HL-60 (cell line): ENCODE measurements at places on chromosomes 4 and X.

DNA sequence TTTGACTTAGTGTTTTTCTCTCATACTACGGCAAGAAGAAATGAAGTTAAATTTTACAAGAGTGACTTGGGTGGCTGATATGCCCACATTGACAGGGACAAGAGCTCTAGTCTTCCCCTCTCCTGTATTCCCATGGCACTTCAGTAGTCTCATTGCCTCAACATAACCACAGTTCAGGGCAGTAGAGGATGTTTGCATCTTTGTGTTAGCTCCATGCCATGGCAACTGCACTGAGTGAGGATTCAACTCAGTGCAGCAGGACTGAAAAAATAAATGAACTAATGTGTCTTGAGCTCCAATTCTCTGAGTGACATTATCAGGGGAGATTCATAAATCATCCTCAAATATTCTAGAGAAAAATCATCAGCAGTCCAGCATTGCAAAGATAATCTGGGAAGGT is 78.8 kb downstream of the TET2 start:
- no peak for DNase-seq

GRCh38 chr4:84778041-84778440 is 188.4 kb downstream of the WDFY3 start:
- no peak for DNase-seq

DNA sequence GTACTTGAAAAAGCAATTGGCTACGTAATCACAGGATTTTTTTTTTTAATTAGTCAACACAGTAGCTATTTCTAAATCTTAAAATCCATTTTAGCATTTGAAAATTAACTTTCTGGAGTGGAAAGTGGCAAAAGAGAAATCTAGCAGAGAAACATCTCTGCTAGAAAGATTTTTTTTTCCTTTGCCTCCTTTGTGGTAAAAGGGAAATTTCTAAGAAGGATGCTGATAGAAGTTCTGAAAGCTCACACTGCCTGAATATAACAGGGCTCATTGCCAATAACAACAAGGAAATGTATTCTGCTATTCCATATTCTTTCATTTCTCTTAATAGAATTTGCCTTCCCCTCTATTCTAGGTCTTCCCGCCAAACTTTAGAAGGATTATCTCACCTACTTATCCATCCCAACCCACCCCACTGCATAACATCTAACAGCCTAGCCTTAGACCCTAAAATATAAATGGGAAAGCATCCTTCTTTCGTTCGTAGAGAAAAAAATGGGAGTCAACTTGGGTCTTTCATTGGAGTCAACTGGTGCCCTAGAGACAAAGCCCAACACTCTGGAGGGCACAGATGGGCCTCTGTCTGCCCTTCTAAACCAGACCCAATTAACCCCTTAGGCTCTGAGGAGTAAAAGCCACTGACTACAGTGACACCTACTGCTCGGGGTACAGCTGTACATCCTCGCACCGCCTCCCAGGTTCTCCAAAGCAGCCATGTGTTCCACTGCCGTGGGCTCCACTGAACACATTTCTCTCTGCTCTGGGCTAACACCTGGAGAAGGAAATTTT is 103.9 kb downstream of the MAML3 start:
- DNase-seq: no peak

GRCh38 chr4:128558896-128559679 is 250.4 kb upstream of the JADE1 start:
- no peak for DNase-seq

DNA sequence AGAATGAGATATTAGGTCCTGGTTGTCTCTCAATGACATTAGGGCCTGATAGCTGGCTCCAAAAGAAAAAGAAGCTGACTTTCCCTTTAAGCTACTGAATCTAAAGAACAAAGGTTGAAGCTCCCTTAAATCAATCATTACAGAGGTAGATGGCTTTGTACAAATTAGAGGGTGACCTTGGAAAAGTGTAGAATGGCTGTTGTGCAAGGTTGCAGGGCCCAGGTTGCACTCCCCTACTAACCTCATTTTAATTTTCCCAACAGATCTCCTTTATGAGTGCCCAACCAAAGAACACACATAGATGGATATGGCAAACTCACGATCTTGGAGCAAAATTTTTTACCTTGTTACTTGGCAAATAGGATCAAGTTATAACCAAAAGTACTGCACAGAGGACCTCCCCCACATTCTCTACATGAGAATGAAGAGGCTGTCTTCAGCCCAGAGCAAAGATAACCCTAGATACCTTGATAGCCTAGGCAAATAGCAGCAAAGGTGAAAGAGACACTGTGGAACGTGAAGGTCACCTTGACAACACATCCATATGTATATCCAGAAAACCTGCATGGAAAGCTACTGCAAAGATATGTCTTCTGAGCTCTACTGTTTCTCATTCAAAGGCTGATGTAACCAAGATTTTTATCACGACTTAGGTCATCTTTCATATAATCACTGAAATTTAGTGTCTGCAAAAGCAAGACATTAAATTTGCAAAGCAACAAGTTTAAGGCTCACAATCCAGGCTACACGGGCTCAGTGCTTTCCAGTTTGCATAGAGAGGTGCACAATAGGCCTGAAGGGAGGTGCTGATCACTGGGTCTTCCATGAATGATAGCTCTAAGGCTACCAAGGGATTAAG is 23.0 kb downstream of the KLB start:
- no peak for DNase-seq

- no peak for DNase-seq
Measured at GRCh38 chrX:117834076-117834475, 282.5 kb downstream of the KLHL13 start.

GRCh38 chrX:19392703-19393102 is 49.0 kb downstream of the PDHA1 start:
- no peak for DNase-seq

DNA sequence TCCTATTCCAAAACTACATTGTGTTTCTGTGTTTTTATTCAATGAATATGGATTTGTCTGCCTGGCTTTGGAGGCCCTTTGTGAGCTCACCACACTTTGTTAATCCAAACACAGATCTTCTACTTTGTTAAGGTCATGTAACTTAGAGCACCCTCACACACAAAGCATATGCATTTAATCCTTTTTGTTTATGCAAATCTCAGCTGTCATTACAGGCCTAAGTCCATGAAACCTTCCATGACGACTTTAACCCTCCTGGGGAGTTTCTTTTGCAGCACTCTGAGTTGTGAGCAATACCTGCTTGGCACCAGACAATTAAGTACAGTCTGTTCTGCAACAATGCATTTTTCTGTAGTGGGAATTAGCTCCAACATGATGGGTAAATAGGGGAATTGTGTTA is 14.9 kb downstream of the CCSER1 start:
- DNase-seq: no peak

DNA sequence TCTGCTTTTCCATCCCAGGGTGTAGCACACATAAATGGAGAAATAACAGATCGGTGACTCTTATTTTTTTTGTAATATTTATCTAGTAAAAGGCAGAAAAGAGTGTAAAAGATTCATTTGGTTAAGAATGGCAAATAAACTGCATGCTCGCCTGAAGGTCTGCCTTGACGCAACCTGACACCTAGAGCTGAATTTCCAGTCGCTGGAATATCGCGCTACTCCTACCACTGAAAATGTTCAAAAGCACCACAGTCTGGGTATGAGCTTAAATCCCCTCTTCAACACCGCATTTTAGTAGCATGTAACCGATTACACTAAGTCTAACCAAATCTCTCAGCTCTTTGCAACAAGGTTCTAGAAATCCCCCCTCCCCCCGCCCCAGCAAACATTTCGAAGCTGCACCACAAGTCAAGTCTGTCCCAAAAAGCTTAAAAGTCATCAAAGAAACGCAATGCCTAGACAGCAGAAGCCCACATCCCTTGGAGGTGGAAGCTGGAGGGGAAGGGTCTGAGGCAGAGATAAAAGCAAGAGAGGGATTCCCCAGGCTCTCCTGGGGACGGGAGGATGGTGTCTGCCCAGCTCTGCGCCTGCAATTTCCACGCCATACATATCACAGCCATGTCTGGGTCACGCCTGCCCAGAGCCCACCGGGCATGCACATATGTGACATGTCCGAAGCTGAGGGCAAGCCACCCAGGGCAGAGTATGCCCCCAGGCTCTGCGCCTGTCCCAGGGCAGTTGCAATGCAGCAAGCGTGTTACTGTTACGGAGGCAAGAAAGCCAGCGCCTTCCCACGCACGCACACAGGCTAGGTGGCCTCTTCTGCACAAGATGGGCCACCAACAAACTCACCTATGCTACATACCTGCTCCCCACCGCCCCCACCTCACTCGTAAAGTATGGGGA is 1.4 kb downstream of the FGF13 start:
- DNase-seq: no peak

GRCh38 chr4:109368661-109369060 is 65.0 kb upstream of the SEC24B start:
- no peak for DNase-seq

GRCh38 chr4:88675543-88675942 is 22.1 kb downstream of the NAP1L5 start:
- DNase-seq: no peak

GRCh38 chr4:159075531-159075932 is 27.3 kb upstream of the RAPGEF2 start:
- DNase-seq: no peak

- DNase-seq: no peak
Measured at GRCh38 chrX:69082753-69083150, 82.5 kb downstream of the PJA1 start.

- no peak for DNase-seq
Measured at GRCh38 chrX:30949554-30949953, 60.5 kb upstream of the TAB3 start.

DNA sequence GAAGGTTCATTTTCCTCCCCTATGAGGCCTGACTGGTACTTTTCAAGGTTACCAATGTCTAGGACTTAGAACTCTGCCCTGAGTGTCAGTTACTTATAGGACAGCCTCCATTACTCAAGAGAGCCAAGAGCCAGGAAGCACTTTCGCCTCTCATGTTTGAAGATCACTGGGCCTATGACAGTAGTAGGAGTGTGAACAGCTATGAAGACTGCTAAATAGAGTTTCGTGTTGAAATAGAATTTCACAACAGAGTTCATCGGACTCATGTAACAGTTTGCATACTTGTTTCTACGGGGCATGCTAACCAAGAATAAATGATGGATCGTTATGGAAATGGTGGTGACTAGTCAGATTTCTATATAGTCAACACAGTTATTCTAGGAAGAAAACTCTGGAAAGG is 97.8 kb upstream of the GPC4 start:
- DNase-seq: no peak

DNA sequence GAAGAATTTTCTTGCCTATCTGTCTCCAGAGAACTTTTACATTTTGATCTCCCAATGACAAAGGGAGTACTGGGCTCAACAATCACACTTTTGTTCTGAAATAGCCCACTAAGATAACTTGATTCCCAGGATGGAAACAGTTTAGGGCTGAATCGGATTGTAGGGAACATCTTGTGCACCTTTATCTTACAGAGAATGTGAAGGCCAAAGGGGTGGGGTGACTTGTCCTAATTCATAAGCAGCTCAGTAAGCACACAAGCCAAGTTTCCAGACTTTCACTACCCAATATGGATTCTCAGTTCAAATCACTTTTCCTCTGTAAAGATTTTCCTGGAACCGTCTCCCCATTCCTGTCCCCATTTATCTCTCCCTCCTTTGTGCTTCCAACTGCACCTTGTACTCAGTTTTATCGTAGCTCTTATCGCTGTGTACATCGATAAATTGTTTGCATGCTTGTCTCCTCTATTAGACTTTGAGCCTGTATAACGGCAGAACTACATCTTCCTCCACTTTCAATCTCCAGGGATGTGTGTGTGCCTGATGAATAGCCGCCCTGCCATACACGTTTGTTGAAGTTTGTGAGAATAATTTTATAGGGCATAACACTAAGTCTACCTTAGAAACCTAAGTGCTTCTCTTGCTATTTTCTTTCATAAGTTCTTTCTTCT is 77.4 kb downstream of the MBNL3 start:
- DNase-seq: no peak

DNA sequence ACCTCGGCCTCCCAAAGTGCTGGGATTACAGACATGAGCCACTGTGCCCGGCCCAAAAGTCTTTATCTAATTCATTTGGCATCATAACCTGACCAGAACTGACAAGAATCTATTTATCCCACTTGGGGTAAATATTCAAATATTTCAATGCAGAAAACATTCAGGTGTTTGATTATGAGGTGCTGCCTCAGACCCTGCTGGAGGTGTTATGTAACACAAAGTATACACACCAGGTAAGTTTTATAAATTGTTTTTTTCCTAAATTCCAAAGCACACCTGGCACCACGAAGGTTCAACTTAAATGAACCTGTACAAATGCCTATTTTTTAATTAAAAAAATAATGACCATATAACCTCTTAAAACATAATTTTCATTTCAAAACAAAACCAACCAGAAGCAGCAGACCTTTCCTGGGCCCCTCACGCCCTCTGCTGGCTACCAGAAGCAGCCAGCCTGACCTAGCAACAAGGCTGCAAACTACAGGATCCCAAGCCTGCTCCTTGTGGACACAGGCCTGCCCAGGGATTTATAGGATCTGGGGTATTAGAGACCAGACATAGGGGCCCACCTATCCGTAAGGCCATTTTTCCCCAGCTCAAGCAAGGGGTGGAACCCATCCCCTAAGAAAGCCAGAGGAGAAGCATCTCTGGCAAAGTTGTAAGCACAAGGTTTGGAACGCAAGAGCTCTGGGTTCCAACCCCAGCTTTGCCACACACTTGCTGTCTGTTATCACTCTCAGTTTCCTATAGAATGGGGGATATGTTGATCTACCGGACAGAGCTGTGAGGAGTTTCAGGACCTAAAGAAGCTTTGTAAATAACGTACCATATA is 11.7 kb downstream of the OTUD5 start:
- peak; percentile 47 for DNase-seq

DNA sequence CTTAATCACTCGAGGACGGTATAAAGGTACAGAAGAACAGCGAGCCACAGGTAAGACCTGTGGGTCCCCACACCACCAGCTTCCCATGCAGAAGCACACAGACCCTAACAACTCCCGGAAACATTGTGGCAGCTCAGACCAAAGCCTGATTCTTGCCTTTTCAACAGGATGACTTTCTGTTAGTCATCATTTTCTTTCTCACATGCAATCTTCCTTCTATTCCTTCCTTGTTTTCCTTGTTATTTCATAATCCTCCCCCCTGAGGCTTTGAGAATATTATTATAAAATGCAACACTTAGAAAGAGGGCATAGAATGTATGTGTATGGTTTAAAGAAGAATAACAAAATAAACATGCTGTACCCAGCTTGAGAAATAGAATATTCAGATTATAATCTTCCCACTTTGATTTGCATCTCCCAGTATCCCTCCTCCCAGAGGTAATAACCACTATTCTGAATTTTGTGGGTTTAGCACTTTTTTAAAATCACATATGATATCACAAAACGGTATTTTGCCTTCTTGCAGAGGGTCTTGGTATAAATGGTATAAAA is 100.9 kb downstream of the FHDC1 start:
- DNase-seq: no peak

- DNase-seq: no peak
Measured at GRCh38 chr4:98026362-98026761, 116.9 kb downstream of the STPG2 start.

- DNase-seq: no peak
Measured at GRCh38 chrX:41029332-41029731, 55.9 kb upstream of the USP9X start.

- DNase-seq: no peak
Measured at GRCh38 chr4:179692222-179692621, 2250.0 kb upstream of the AGA start.
